Stimulated activated CD4-positive, alpha-beta T cell treated with anti-CD3 and anti-CD28 coated beads, TNF-alpha, amount 100 ng/mL, for 1 hour (primary cell): ENCODE measurements at places on chromosomes 2 and 18.

DNA sequence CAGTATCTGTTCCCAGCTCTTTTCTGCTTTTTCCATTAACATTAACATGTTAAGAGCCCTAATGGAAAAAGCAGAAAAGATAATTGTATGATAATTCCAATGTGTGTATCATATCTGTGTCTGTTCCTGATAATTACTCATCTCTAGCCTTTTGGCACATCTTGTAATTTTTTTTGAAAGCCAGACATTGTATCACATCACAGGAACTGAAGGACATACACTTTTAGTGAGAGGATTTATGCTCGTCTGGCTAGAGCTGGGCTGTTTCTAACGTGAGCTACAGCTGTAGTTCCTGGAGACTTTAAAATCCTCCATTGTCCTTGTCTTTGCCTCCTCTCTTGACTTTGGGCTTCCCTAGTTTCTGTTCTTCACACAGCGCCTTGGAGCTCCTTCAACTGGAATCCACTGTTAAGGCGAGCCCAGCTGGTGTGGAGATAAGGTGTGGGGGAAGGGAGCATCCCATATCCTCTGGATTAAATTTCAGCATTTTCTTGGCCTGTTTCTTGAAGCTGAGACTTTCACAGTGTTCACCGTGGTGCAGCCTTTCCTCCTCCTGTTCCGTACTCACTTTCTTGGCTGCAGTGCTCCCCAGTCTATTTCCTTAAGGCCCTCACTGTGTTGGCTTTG, 211.5 kb downstream of the GALR1 start:
- DNase-seq = no peak

DNA sequence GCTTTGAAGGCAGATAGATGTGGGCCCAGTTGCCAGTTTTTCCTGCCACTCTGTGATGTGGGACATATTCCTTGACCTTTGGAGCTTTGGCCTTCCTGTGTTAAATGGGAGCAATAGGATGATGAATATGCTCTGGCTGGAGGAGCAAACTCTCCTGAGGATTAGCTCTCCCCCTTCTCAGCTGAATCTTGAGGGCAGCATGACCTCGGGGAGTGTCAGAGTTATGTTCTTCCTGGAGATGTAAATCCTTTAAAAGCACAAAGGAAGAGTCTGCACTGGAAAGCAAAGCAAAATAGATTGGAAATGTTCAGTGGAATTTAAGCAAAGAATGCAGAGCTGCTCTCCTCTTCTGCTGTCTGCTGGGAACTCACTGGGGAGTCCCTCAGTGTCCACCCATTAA, 160.1 kb downstream of the ALK start:
- no peak for DNase-seq

- no peak for DNase-seq
Observed at GRCh38 chr2:201182650-201183364, at the start of gene CASP10. CASP10 (plus strand) TSS chr2:201183141; CDS start chr2:201185778, 2,637 bp downstream.

DNA sequence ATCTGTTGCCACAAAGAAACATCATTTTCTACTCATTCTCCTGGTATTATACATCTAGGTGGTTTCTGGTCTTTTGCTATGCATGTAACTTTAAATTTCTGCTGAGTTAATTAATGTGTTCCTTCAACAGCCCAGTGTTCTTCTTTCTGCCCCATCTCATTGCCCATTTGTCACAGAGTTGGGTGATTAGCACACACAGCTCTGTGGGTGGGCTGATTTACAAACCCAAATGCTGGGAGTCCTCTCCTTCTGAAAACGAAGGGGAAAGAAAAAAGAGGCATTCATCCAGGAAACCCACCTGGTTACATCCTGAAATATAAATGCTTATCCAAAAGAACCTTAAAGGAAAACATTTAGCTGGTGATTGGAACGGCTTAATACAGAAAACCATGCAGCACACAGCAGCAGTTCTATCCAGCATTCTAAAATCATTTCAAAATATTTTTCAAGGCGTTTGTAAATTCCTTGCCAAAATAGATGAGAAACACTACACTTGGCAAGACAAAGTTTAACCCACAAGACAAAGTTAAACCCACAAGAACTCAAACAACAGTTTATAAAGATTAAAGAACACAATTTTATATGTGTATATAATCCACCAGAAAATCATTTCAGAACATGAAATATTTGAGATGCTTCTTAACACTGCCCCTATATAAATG, 177.9 kb downstream of the ANTXR1 start:
- no peak for DNase-seq

DNA sequence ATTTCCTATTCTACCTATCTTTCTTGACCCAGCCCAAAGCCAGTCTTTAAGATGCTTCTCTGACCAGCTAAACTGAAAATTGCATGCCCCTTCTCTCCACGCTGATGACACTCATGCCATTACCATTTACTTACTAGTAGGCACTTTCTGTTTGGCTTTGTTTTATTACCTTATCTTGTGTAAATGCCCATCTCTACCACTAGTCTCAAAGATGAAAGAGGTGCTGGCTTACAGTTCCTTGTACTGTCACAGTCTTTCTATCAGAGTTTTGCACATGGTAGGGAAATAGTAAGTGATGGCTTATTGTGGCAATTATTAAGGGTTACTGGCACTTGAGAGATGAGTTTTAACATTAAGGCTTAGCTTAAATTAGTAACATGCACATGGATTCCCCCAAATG, 352.1 kb downstream of the RBM43 start:
- DNase-seq = no peak

- DNase-seq = no peak
Observed at GRCh38 chr2:211133766-211134165, 577.4 kb downstream of the CPS1 start.

- DNase-seq = no peak
Observed at GRCh38 chr2:226717719-226718118, 81.9 kb downstream of the IRS1 start.

DNA sequence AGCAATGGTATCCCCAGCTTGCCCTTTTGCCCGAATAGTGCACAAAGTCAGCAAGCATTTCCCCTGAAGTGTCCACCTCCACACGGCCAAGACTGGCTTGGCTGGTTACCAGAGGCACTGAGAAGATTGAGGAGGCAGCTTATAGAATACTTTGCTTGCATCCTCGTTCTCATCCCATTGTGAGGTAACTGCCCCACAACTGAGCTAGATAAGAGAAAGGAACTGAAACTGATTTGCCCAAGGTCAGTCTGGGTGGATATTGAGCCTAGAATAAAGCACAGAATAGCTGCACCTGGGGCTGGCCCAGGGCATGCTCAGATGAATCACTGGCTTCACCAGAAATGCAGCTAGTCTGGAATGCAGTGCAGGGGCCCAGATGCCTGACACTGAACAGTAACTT, 32.7 kb upstream of the MAP4K3 start:
- no peak for DNase-seq

DNA sequence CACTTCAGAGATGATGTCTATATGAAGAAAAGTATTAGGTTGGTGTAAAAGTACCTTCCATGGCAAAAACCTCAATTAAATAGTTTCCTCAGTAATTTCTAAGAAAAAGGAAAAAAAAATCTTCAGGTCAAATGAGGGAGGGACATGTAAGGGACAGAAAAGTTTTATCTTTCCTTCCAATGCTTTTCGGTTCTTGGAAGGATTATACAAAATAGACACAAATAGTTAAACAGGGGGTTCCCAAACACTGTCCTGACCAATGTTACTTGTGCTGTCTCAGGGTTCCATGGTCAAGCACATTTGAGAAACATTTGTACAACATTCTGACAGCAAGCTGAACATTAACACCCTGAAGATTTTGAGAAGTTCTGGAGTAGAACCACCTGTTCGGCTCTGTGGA, 22.0 kb downstream of the ERMN start:
- no peak for DNase-seq

- no peak for DNase-seq
Observed at GRCh38 chr2:169302364-169302763, 60.0 kb downstream of the LRP2 start.

DNA sequence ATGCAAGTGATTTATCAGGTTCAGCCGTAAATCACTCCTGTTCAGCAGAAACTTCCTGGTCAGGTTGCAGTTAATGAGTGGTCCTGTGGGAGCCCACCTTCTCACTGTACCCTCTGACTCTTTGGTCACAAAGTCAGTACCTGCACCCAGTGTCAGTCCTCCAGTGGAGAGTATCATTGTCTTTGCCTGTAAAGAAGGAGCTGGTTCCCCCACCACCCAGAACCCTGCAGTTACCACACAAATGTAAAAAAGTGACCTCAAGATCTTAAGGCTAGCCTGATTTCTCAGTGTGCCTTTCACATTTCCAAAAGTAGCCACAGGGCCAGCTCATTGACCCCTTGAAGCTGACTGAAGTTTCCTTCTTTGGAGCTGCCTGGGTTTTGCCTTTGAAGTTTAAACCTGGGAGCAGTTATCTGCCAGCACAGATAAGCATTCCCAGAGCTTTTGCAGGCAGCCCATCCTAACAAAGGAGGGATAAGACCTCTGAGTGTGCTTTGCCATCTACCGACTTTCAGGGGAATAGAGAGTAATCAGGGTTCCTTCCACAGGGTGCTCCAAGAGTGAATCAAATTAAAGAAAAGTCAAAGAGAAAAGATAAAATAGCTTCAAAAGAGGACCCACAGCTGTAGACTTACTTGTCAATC, 725.2 kb downstream of the CPS1 start:
- DNase-seq = no peak

DNA sequence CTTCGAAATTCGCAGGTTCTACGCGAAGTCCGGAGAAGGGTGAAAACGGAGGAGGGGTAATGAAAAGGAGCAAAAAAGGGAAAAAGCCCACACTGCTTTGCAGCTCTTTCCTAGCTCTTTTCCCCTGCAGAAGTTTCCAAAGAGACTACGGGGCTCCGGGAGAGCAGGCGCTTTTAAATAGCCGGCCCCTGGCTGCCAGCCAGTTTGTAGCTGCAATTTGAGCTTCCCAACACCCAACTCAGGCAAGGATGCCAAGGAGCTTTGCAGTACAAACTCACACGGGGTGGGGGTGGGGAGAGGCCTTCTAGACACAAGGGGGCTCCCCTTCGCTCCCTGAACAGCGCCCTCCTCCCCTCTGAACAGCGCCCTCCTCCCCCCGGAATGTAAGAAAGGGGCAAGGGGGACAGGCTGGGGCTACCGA, at the start of gene IGFBP5:
TSS of gene IGFBP5 (minus strand) at position 149 of the 421 bp plus-strand sequence. CDS start 774 bp downstream, outside the sequence.
- DNase-seq = no peak

GRCh38 chr18:58128381-58129374, 84.7 kb downstream of the NEDD4L start:
- DNase-seq = no peak

- no peak for DNase-seq
Observed at GRCh38 chr18:48053881-48054816, 123.7 kb upstream of the SMAD2 start.

DNA sequence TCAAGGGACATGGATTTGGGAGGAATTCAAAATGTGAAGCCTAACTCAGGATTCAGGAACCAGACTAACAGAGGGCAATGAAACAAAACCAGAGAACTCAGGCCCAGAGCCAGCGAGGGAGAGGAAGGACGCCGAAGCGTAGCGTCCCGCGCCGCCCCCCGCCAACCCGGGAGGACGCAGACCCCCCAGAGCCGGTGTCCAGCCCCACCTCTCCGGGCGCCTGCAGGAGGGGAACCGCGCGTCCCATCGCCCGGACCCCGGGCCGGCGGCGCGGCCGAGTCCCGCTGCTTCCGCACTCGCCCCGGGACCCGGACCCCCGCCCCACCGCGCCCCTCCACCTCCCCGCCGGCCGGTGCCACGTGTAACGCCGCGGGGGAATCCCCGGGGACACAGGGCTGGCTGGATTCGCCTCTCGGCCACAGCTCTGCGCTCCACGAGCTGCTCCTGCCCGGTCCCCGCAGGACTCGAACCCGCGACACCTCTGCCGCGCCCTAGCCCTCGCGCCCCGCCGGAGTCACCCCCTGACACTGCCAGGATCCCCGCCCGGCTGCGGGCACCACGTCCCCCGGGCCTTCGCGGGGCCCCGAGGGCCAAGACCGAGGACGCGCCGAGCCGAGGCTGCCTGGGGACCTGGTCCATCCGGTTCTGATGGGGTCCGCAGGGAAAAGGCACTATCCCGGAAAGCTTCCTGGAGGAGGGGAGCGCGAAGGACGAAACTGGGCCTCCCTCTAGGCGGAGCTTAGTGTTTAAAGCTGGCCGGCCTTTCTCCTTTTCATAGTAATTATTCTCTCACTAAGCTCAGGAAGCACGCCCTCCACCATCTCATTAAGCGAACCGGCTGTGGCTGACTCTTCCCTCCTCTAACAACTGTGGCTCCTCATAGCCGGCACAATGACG, 40.4 kb upstream of the FAM124B start:
- no peak for DNase-seq

GRCh38 chr2:168025487-168026202, 221.8 kb downstream of the STK39 start:
- no peak for DNase-seq

DNA sequence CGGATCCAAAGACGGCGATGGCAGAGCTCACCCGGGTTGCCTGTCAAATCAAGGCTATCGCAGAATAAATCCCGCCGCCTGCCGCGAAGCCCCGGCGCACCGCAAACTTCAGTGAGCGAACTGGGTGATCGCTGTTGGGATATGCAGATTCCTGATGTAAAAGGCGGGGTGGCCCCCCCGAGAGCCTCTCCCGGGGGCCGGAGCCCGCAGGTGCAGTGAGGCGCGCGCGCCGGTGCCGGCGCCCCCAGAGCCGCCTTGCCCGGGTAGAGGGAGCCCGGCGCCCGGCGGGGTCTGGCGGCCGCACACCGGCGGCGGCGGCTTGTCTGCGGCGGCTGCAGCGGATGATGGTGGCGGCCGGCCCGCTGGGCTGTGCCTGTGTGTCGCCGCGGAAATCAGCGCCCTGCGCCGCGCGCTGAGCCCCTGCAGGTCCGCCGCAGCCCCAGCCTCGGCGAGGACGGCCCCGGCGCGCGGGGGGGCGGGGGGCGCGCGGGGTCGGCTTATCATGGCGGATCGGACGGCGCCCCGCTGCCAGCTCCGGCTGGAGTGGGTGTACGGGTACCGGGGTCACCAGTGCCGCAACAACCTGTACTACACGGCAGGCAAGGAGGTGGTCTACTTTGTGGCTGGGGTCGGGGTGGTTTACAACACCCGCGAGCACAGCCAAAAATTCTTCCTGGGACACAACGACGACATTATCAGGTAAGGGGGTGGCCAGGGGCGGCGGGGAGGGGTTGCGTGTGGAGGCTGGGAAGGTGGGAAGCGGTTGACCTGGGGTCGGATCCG, 1.3 kb downstream of the EML6 start:
- DNase-seq = peak; percentile 8

DNA sequence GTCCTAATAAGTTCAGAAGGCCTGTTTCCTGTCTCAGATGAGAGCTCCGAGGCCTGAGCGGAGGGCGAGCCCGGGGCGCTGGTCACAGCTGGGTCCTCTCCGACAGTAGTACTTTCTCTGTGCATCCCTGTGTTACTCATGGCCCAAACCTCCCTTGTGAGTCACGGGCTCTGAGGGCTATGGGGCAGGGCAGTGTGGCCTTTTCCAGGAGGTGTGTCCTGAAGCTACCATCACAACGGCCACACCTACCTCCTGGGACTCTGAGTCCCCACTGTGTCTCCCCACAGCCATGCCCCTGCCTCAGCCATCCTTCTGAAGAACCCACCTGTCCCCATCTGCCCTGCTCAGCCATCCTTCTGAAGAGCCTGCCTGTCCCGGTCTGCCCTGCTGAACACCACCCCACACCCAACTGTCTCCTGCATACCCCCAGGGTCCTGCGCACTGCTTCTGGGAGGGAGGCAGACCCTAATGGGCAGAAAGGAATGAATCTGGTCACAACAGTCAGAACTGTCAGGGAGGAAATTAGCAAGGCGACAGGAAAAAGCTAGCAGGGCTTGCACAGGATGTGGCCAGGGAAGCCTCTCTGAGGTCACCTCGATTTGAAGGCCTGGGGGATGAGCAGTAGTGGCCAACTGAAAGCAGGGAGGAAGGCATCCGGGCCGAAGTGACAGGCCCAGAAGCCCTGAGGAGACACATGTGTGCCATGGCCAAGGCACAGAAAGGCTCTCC, 145.4 kb upstream of the RIOK3 start:
- DNase-seq = no peak

GRCh38 chr2:9824956-9825720, 18.1 kb upstream of the TAF1B start:
- DNase-seq = no peak
